ENCODE measurements at places on chromosomes 12 and 14.
A peak's percentile ranks its signal among the peaks of the same experiment; 100 is the strongest.

GRCh38 chr12:113506867-113507266, 35.2 kb upstream of the LHX5 start:
- DNase-seq: no peak

GRCh38 chr12:116323406-116324386, 46.2 kb upstream of the MED13L start:
- no peak for DNase-seq

DNA sequence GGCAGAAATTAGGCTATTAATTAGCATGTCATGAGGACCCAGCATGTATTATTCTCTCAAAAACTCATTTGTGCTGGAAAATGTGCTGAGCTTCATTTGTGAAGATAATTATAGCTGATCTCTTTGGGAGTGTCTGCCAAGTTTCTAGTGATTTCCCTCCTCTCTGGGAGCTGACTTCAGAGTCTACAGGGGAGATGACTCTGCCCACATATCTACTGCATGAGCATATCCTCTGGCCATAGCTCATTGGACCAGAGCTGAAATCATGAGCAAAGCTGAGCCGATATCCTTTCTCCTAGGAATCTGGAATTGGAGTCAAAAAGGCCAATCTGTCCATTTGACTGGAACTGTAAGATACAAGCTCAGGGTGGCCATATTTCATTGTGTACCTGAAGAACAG, 5.9 kb downstream of the CCDC198 start:
- DNase-seq: no peak

- DNase-seq: no peak
Measured at GRCh38 chr12:118357257-118358007, 15.3 kb downstream of the TAOK3 start.

GRCh38 chr14:99252940-99253868, 18.8 kb downstream of the BCL11B start:
- DNase-seq: no peak

GRCh38 chr12:690466-690865, 27.2 kb upstream of the NINJ2 start:
- no peak for DNase-seq

DNA sequence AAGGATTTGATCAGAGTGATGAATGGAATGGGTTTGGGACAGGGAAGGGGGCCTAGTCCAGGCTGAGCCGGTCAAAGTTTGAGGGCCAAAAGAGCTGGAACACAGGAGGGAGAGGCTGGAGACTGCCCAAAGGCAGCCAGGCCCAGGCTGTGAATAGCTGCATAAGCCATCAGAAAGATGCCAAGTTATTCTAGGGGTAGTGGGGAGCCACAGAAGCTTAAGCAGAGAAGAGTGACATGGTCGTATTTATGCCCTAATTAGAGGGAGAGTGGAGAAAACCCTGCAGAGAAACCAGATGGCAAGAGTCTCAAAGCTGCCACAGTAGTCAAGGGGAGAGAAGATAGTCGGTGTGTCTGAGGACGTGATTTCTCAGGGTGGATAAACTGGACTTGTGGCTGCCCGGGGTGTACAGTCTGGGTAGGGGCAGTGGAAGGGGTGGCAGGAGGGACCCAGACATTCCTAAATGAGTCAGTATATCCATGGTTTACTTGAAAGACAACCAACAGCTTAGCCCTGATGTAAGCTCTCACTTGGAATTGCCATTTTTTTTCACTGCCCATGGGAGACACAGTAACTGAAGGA, 99.2 kb downstream of the PRICKLE1 start:
- DNase-seq: no peak

DNA sequence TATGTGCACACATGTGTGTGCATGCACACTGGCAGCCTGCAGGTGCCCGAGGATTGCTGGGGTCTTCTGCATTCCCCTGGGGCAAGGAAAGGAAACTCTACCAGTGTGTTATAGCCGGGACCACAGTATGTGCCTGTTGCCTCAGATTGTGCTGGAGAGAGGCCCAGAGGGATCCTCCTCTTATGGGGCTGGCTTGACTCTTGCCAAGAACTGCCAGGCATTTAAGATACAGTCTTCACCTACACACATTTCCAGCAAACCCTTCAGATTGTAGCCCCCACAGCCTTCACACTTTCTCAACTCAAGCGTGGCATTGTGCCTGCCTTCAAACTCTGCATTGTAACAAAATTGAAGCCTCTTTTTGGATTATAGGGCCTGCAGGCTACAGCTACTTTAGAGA, 176.7 kb upstream of the DYRK2 start:
- no peak for DNase-seq

DNA sequence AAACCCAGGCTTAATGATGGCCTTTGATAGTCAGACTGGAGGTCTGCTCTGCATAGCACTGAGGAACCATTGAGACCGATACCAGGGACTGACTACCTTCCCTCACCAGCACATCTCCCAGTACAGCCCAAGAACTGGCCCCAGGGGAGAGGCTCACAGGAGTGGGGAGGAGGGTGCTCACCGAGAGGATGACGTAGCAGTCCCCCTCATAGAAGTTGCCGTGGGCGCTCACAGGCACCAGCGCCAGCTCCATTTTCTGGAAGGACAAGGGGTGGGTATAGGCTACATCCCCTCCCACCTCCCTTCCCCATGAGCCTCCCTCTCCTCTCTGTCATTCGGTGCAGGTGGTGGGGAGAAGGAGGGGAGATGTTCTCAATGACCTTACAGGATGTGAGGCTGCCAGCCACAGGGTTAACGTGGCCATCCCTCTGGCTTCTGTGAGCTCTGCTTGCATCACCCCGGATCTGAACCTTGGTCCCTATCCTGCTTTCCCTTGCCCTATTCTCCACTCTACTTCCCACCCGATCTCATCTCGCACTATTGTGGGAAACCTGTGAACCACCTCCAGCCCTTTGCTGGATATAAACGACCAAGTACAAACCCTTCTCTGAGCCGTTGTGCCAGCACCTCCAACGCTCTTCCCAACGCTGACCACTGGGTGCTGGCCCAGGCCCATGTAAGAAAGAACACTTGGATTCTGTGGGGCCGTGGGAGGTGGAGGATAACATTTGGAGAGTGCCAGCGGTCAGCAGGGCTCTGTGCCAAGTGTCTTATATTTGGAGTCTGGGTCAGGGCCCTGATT, 4.4 kb downstream of the AVIL start:
- no peak for DNase-seq

GRCh38 chr12:4164559-4165558, 108.7 kb upstream of the CCND2 start:
- DNase-seq: no peak

DNA sequence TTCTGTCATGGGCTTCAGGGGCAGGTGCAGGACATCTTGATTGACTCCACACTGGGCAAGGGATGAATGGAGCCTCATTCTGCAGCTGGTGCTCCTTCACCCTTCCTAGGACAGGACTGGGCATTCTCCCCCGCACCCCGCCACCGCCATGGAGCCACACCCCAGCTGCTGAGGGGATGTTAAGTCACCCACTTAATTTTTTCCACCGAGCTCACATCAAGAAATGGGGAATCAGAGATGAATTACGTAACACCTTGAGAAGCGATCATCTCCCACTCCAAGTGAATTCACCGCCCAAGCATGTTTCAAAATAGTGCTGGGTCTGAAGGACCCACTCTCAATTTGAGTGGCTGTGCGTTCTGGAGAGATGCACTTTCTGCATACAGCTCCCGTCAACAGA, 94.2 kb downstream of the EML1 start:
- DNase-seq: no peak

- peak; percentile 40 for DNase-seq
Measured at GRCh38 chr12:67475725-67476124, 172.8 kb upstream of the DYRK2 start.

DNA sequence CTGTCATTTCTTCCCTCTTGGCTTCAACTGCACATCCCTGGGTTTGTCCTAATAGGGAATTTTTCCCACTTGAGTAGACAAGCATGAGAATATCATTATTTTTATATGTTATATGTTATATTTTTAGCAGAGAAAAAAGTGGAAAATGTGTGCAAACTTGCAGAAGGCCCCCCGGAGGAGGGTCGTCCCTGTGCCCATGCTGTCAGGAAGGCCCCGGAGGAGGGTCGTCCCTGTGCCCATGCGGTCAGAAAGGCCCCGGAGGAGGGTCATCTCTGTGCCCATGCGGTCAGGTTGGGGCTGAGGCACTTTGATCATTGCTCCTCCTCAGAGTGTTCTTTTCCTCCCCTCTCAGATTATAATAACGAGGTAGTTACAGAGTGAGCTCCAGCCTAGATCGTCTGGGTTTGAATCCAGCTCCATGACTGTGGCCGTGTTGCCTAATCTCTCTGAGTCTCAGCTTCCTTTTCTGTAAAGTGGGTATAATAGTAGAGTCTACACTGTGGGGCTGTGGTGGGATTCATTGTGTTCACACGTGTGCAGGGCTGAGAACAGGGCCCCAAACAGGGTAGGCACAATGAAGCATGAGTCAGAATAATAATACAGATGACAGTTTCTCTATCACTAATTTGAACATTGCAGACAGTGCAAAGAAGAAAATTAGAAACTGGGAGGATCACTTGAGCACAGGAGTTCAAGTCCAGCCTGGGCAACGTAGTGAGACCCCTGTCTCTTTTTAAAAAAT, 33.4 kb downstream of the ELK3 start:
- DNase-seq: no peak

DNA sequence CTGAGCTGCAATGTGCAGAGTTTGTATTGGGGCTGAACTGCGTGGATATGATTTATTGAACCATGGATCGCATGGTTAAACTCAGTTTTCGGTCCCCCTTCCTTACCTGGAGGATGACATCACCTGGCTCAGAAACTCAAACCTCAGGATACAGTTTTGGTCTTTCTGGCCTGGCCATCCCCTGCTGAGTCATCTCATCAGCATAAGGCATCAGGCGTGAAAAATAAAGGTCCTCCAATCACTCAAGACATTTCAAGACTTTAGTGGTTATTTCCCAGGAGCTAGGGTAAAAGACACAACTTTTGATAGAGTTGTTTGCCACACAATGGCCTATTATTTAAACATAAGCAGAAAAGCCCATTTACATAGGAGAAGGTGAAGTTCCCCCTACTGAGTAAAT, 631.1 kb upstream of the TMEM132C start:
- DNase-seq: no peak

DNA sequence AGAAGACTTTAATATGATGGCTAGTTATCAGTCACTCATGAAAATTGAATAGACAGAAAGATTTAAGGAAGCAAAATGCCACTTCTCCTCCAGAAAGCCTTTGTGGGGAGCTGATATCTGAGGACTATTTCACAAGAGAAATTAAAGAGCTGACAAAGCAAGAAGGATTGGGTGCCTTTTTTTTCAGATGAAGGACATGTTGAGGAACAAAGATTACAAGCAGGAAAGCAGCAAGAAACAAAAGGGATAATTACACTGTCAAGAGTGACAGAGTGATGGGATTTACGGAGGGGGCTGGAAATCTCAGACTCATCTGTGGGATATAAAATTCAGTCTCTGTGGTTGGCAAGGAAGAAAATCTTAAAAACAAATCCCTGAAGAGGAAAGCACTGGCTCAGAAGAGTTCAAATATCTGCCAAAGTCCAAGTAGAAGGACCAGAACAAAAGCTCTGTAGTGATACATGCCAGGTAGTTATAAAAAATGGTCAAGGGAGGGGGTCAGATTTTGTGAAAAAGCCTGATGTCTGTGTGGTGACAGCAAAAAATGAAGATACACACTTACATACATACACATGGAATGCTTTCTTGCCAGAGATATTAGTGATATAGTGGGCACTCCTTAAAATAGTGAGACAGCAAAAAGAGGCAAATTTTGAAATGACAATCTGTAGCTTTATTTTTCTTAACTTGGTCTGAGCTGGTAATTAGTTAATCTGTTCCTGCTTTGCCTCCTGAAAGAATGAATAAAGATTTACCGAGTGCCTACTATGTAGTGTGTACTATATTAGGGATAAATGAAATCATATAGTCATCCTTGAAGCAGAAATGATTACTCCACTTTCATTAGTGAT, 62.9 kb downstream of the EPS8 start:
- no peak for DNase-seq

DNA sequence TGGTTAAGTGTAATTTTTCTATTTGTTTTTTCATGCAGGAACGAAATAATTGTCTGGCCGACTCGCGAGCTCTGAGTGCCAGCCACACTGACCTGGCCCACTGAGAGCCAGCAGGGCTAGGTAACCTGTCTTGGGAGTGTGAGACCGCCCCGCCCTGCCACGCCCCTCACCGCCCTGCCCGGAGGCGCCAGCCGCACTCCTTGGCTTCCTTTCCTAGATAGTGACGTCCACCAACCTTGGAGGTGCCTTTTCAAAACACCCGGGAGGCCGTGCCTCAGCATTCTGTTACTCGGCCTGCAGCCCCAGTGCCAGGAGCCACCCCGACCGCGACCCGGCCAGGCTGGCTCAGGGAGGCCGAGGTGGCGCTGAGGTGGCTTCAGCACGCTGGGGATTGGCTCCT, 21.7 kb downstream of the XRCC3 start:
- DNase-seq: no peak

GRCh38 chr14:32434180-32434579, 105.1 kb downstream of the AKAP6 start:
- no peak for DNase-seq

- no peak for DNase-seq
Measured at GRCh38 chr12:4806439-4807115, 86.4 kb downstream of the GALNT8 start.

DNA sequence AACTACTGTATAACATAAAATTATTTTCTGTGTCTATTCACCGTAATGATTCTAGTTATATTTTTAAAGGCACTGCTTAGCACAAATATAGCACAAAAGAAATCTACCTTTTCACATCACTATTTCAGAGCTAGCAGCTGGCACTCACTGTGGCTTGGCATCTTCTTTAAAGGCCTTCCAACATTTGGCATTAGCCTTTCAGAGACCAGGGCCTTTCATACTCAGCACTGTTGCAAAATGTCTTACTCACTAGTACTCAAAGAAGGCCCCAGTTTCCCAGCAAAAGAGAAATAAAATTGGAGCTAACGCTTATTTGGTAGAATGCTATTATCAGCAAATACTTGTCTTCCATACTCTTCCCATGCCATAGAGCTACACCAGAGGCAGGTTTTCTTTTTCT, 238.4 kb downstream of the MED13L start:
- DNase-seq: no peak

DNA sequence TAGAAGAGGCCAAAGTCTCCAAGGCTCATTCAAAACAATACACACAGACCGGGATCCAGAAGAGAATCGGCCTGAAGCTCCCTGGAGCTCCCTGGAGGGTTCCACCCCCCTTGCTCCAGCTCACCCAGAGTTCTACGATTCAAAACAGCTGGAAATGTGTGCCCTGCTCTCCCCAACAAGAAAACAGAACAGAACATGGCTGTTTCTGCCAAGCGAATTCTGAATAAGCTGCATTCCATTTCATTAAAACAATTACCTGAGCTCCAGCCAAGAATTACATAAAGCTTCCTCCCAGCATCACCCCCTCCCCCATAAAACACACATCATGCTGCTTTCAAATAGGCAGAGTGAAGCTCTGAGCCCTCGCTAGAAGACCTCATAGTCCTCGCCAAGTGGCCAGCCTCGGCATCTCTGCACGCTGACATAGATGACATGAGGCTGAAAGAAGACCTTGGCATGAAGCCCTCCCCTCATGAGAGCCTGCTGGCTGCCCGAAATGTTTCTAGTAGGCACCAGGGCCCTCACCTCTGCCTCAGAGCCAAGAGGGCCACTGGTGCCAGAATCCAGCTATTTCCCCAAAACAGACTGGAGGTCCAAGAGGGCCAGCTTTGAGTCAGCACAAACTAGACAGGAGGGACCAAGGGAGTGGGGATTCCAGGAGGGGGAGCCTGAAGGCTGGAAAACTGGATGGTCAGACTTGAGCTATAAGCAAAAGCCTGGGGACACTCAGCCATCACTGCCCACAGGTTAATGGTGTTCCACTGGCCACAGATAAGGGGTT, 8.3 kb downstream of the PXN start:
- no peak for DNase-seq

- DNase-seq: no peak
Measured at GRCh38 chr12:80977346-80977745, 39.6 kb upstream of the LIN7A start.
